Head of caudate nucleus (tissue), 42 donors: ENCODE measurements at places on chromosomes 1 and 21.

DNA sequence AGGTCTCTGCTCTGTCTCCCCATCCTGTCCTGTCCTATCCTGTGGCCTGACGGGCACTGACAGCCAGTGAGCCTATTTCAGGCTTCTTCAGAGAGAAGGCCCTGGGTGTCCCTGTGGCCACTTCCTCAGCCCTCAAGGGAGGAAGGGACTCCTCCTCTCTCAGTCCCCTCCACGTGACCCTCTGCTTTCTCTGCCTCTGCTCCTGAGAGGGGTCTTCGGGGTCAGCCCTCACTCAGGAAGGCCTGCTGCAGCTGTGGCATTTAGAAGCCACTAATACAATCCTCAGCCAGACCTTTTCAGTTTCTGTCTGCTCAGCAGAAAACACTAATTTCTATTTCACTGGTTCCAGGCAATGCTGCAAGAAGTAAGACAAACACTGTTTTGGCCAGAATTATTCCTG, 43.6 kb upstream of the ETV3 start:
- no peak for DNase-seq

GRCh38 chr1:14848625-14849024, 250.1 kb downstream of the KAZN start:
- no peak for DNase-seq

GRCh38 chr1:10679496-10680220, 116.8 kb downstream of the CASZ1 start:
- DNase-seq = no peak

- DNase-seq = no peak
Measured at GRCh38 chr1:190084552-190084951, 393.1 kb downstream of the BRINP3 start.

- DNase-seq = no peak
Measured at GRCh38 chr21:26061437-26061836, 109.1 kb downstream of the APP start.

DNA sequence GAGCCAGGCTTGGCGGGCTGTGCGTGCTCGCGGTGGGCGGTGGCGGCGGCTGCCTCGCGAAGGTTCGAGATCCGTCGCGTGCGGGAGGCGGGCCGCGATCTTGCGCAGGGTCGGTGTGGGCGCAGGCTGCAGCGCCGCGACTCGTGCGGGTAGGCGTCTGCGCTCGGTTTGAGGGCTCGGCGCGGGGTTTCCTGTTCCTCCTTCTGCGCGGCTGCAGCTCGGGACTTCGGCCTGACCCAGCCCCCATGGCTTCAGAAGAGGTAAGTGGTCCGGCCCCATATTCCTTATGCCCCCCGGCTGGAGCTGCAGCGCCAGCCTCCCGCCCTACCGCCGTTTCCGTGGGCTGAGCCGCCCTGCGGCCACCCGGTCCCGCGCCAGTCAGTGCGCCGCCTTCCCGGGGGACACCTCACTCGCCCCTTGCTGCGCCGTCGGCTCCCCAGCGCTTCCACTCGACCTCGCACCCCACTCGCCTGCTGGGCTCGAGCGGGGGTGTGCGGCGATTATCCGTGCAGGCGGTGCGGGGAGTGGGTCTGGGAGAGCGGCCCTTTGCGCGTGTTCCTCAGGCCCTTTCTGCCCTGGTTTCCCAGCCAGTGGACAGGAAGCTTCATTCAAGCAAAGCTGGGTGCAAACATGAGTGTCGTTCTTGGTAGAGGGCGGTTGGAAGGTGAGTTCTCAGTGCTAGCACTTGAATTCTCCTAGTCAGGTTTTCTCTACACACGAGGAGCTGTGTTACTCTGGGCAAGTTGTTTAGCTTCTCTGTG, at the start of gene CACYBP:
TSS of gene CACYBP (plus strand) at position 12 of the 761 bp plus-strand sequence. CDS start at position 246, 234 bp downstream.
- DNase-seq = no peak

DNA sequence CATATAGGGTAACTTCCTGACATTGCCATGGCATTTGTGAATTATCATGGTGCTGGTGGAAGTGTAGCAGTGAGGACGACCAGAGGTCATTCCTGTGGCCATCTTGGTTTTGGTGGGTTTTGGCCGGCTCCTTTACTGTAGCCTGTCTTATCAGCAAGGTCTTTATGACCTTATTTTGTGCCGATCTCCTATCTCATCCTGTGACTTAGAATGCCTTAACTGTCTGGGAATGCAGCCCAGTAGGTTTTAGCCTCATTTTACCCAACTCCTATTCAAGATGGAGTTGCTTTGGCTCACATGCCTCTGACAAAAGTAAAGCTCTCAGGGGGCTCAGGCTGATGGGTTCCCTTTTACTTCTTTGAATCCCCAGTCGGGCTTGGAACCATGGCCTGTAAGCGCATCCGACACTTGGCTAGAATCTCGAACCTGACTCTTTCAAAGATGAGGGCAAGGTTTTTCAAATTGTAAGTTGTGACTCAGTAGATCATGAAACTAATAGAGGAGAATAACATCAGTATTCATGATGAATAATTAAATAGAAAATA, 85.0 kb downstream of the GALNT2 start:
- no peak for DNase-seq

DNA sequence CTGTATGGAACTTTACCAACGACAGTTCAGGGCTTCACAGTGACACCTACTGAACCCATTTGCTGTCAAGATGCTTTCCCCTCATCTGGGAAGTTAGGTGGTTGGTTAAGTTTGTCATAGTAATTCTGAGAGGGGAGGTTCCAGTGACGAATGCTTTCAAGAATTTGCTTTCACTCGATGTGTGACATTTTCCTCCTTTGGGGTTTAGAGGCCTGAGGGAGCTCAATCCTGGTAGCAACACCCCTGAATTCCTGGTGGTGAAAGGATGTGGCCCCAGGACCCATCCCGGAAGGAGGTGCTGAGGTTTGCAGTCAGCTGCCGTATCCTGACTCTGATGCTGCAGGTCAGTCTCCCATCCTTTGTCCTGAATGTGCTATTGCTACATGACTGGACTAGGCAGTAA, 2.8 kb downstream of the PIGV start:
- DNase-seq = no peak

GRCh38 chr1:226548256-226549093, at the start of gene STUM:
Gene STUM (plus strand): TSS chr1:226548764. CDS start chr1:226548905, 141 bp downstream.
- DNase-seq = no peak

DNA sequence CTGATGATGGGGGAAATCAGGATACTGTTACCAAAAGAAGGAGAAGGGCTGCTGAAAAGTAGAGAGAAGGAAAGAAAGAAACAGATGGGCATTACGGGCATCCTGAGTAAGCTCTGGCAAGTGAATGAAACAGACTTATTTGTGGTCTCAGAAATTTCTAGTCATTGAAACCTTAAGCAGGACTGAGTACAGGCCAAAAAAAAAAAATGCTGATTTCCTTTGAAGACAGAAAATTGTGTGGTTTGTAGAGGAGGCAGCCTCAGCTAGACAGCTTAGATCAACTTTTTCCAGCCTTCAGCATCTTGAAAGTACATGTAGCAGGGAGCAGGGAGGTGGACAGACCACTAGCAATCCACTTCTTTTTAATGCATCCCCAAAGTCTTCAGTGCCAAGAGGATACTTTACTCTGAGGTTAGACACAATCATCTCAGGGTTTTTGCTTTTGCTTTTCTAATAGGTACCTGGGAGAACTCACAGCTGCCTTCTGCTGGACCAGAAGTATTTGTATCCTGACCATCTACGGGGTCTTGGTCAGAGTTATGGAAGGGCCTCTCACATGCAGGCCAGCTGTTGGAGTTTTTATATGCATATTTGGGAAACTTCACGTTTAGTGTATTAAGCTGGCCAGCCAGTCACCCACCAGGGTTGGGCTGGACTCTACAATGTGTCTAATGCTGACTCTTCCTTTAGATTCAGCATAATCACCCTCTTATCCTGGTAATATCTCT, 10.6 kb upstream of the CAPZB start:
- DNase-seq = no peak

- no peak for DNase-seq
Measured at GRCh38 chr1:203069030-203069747, 16.6 kb downstream of the MYOG start.

DNA sequence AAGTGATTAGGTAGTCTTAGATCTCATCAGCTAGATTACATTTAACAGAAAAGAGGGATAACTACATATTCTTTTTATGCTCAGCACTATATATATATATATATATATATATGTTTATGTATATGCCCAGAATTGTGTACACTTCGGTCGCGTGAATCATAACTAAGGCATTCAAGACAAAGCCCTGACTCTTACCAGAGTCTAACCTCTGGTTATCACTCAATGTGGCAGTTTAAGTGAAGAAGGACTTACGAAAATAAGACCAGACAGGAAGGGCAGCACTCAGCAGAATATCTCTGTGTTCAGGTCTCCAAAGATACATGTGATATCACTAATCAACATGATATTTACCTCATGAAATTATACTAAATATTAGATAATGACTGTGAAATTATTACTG, 1326.7 kb downstream of the MRPL39 start:
- DNase-seq = no peak

DNA sequence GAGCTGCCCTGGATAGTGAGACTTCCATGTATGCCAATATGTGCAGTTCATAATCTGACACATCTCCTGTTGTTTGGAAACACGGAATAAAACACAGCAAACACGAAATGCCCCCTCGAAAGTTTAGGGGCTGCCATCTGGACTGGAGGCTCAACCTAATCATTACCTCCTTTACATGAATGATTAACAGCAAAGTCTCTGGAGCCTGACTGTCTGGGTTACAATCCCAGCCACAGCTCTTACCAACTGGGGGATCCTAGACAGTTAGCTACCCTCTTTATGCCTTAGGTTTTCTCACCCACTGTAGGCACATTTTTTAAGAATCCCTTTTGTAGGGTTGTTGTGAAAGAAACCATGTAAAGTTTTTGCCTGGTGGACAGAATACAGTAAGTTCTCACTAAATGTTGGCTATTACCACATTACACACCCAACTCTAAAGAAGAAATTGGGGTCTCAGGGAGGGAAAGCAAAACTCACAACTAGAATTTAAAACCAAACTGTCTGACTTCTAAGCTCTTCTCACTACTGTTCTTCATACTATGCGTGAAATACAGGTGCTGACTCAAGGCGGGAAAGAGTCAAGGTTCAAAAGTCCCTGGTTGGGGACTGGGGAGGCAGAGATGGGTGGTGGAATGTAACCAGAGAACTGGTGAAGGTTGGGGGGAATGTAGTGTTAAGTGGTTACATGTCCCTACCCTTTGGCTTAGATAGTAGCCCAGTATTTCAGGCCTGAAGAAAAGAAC, 24.2 kb downstream of the CYP4A22 start:
- DNase-seq = no peak

GRCh38 chr21:31725202-31725839, 6.6 kb downstream of the SCAF4 start:
- no peak for DNase-seq

DNA sequence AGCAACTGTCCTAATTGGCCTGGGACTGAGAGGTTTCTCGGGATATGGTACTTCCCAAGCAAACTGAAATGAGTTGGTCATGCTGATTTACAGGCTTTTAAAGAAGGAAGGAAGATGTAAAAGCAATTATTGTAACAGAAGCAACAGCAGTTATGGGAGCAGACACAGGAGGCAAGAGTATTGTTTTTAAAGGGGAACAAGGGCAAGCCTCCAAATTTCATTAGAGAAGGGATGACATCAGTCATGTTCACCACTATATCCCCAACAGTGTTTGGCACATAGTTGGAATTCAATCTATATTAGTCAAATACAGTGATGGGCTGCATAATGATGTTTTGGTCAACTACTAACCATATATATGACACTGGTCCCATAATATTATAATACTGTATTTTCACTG, 46.0 kb upstream of the JUN start:
- DNase-seq = no peak

GRCh38 chr1:175132436-175132835, 60.1 kb downstream of the KIAA0040 start:
- DNase-seq = no peak

GRCh38 chr21:44802396-44803153, 955 bp upstream of the UBE2G2 start:
- no peak for DNase-seq

DNA sequence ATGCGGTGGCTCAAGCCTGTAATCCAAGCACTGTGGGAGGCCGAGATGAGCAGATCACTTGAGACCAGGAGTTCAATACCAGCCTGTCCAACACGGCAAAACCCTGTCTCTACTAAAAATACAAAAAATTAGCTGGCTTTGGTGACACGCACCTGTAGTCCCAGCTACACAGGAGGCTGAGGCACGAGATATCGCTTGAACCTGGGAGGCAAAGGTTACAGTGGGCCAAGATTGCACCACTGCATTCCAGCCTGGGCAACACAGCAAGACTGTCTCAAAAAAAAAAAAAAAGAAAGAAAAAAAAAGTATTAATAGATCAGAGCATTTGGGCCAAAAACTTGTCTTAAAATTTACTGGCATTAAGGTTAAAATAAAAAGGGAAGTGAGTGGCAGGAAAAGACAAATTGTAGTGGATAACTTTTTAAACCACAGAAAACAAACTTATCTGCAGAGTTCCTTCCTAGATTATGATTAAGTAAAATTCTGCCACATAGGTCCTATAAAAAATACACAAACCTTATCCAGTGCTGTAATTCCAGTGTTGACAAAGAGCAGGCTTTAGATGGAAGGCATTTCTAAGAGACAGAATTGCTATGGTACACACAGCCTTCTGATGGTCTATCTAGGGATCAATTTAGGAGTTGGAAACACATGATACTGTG, 53.3 kb downstream of the EIF4G3 start:
- no peak for DNase-seq

DNA sequence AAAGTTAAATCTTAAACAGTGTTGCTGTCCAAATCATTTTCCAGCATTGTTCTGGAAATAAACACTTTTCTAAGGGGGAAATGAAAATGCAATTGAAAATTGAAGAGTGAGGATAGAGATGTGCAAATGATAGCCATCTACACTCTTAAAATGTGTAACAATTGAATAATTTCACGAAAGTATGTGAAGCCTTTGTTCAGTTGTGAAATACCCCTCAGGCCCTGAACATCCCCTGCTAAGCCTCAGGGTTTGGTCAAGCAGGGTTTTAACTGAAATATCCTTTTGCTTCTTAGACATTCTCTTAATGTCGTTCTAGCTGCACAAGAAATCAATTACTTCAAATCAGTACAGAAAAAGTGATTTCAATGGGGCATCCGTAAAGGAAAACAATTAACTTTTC, 65.9 kb upstream of the DYNLT5 start:
- DNase-seq = no peak

GRCh38 chr1:205961405-205961804, 18.1 kb upstream of the SLC26A9 start:
- DNase-seq = no peak
